SJCRH30 (cell line): ENCODE measurements at places on chromosomes 7 and 10.

GRCh38 chr10:83952314-83952713 is 187.0 kb upstream of the GHITM start:
- DNase-seq: no peak

DNA sequence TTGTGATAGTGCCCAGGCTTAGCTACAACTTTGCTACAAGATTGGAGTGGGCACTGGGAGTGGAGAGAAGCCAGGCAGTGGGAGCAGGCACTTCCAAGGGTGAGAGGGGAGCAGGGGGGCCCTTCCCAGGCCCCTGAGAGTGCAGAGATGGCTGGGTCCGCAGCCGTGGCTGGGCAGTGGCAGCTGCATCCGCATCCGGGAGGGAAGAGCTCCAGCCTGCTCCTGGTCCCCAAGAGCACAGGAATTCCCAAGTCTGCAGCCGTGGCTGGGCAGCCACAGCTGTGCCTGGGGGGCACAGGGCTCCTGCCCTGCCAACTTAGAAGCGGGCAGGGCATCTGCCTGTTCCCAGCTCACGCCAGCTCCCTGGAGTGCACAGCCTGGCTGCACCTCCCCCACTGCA is 124.1 kb upstream of the POM121L12 start:
- DNase-seq: no peak

DNA sequence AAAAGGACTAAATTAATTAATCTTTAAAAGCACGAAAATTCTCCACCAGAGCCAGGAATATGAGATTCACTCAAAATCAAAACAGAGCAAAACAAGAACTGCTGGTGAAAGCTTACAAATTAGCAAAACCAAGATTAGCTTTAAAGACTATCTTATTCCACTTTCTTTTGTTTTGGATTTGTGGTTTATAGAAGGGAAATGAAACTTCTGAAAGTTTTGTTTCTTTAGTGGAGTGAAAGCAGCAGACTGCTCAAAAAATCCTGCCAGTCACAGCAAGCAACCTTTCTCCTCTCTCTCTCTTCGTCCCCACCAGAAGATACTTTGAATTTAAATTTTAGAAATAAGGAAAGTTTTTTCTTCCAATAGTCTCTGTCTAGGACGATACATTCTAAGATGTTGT is 7.8 kb downstream of the ACTA2 start:
- no peak for DNase-seq

GRCh38 chr10:2933071-2933470 is 134.3 kb upstream of the PFKP start:
- no peak for DNase-seq

DNA sequence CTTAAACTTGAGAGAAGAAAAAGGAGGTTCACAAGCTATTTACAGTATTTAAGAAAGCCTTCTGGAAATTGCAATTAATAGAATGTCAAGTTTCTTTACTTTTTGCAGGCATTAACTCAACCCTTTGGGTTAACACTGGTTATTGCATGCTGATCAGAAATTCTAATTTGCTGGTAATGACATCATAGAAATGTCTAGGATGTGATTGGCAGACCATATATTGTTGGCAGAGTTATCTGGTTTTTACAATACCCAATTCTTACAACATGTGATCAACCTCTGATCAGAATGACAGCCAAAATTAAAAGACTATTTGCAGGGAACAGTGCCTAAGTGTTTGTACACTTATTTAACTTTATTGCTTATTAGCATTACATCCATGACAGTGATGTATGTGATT is 1.6 kb upstream of the CASD1 start:
- no peak for DNase-seq

GRCh38 chr7:39212876-39213275 is 235.2 kb downstream of the POU6F2 start:
- no peak for DNase-seq

- no peak for DNase-seq
These were observed 102.5 kb upstream of the PTN start for GRCh38 chr7:137446025-137446424.

DNA sequence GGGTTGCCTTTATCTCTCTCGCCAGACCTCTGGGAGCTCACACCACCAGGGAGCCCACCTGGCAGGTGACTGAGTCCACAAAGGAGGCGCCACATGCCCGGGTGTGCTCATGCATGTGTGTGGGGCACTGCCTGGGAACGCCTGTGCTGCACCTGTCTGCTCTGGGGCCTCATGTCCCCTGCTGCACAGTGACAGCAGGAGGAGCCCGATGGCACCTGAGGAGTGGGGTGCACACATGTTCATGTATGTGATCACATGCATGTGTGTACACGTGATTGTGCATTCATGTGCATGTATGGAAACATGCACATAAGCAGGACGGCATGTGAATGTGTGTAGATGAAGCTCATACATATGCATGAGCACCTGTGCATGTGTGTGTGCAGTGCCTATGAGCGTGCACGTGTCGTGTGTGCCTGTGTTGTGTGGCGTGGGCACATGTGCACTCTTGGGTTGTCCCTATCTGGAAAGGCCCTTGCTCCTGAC is 22.0 kb downstream of the YKT6 start:
- DNase-seq: no peak

GRCh38 chr7:114083166-114084001 is 164.6 kb upstream of the PPP1R3A start:
- DNase-seq: no peak

DNA sequence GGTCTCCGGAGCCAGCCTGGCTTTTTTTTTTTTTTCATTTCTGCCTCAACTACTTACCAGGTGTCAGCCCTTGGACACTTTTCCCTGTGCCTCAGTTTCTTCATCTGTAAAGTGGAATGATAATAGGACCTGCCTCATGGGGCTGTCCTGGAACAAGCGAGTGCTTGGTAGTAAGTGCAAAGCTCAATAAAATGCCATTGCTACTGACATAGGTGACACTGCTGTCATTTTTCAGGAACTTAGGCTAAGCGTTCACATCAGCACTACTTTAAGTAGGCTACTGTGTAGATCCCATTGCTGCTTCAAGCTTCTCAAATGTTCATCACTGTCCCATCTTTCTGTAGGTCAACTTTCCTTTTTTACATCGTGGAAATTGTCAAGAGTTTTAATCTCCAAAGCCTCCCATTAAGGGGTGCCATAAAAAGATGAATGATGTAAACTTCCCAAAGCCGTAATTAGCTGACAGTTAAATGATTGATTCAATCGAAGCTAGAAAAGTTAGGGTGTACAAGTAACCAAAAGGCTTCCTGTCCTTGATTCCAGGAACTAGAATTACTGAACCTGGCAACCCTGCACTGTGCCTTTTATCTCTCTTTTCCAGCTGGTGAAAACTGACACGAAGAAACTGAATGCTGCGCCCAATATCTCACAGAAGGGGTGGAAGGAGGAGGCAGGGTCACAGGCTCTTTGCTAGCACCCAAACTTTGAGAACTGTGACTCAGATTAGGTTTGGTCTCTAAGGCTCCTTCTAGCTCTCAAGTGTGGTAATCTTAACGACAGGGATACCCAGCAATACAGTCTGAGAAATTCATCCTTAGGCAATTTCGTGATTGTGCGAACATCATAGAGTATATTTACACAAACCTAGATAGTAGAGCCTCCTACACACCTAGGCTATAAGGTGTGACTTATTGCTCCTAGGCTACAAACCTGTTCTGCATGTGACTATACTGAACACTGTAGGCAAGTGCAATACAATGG is 861 bp upstream of the USP6NL start:
- no peak for DNase-seq

DNA sequence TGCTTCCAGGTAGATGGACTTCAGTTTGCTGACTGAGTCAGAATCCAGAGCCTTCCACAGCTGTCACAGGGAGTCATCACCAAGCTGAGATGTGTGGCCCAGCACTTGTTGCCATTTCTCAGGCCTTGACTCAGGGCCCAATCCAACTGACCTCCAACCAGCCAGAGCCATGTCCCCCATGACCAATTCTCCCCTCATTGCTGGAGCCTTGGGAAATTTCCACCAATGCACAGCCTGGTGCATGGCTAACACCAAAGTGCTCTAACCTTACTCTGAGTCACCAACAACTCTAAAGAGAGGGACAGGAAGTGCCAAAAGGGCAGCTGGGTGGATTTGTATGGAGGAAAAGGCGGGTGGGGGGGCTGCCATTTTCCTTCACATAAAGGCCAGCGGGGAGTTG is 13.4 kb upstream of the GLI3 start:
- no peak for DNase-seq

DNA sequence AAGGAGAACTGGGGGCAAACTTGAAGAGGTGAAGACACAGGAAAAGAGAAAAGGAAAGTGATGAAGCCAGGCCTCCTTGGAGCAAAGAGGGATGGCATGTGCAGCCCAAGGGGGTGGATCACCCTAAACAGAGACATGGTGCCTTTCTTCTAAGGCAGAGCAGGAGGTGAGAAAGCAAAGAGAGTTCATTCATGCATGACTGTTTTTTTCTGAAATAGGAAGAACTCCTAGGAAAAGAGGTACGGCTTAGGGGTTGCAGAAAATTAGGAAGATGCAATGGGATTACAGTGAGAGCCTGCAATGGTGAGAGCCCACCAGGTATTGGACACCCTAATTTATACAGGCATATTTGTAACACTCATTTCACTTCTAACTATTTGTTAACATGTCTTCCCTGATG is 15.9 kb downstream of the ITGB1 start:
- no peak for DNase-seq

DNA sequence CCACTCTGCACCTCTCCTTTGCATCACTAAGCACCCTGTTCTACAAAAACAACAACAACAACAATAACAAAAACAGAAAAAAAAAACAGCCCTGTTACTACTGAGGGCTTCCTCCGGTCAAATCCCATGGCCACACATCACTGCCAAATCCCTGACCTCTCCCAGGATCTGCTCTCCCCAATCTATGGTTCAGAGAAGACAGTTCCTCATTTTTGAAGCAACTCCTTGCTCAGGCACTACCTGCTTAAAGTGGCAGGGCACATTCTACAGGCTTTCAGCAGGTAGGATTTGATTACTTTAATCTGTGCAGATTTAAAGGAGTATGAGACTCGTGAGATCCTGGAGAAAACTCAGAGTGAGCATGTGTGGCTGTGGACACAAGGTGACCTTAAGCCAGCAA is 46.9 kb downstream of the PIK3CG start:
- DNase-seq: no peak

DNA sequence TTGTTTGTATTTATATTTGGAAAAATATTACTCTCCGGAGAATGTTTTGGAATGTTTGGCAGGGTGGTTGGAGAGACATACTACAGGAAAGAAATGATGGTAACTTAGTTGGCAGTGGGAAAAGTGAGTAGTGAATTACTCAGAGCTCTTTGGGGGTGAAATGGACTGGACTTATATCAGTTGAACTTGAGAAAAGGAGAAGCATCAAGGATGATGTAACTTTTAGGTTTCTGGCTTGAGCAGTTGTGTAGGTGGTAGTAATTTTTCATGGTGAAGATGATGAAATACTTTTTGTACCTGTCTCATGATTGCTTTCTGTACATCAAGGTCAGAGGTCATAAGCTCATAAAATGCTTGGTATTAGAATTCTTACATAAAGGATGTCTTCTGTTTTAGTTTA is 617.2 kb downstream of the AUTS2 start:
- no peak for DNase-seq

GRCh38 chr7:140678081-140678815 is 5.5 kb downstream of the ADCK2 start:
- DNase-seq: no peak

GRCh38 chr10:77185696-77186095 is 451.9 kb downstream of the KCNMA1 start:
- DNase-seq: no peak

- DNase-seq: no peak
These were observed 134.4 kb downstream of the NEURL1 start for GRCh38 chr10:103627893-103628292.

DNA sequence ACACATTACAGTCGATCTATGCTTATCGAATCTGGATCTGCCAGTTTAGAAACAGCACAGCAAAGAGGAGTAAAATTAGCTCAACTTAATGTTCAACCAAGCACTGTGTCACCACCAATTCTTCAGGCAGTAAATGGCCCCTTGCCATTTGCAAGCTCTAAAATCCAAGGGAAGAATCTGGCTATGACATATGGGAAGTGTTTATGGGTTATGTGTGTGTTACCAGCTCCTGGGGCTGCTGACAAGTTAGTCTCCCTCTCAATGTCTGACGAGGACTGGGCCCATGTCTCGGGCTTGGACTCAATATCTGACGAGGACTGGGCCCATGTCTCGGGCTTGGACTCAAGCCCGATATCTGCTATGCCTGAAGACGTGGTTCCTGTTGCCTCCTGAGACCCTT is 5.7 kb upstream of the ITIH2 start:
- no peak for DNase-seq

DNA sequence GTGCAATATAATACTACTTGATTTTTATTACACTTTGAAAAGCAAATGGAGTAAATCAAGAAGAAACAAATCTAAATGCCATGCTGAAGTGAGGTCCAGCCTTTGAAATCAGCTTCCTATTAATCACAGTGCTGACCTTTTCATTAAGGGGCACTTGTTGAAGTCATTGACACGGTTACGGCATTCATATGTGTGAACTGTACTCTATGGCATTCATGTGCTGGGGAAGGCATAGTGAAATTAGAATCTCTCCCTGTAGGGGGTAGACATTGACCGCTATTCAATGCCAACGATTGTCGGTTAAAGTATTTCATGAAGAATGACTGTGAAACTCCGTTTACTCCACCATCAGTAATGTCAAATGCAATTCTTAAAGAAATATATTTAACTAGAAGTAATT is 296.1 kb upstream of the SEMA3A start:
- DNase-seq: no peak

DNA sequence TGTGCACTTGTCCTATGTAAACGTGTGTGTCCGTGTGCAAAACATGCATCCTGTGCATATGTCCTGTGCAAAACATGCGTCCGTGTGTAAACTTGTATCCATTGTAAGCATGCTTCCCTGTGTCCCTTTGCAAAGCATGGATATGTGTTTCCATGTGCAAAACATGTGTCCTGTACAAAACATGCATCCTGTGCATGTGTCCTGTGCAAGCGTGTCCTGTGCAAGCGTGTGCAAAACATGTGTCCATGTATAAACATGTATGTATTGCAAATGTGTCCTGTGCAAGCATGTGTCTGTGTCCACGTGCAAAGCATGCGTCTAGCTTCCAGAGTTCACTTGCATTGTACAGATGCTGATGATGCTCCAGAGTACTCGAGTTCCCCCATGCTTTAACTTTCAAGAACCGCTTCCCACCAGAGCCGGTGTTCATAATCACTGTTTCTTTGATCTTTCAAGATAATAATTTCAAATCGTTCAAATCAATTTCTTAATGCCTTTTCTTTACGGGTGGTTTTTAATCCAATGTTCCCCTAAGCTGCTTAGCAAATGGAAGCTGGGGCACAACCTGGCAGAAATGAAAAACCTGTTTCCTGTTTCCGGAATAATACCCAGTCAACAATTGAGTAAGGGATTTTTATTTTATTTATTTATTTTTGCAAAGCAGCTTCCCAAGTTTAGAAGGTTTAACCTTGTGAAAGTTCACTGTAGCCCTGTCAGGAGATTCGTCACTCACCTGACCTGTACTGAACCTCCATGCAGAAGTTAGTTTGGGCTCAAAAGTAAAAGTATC is 641 bp upstream of the ASB13 start:
- no peak for DNase-seq
